Stimulated activated CD4-positive, alpha-beta T cell treated with anti-CD3 and anti-CD28 coated beads, Interleukin-15, amount 100 ng/mL, for 48 hours (primary cell): ENCODE measurements at places on chromosomes 7 and 10.

- no peak for DNase-seq
Measured at GRCh38 chr10:95337423-95338160, 46.8 kb upstream of the PDLIM1 start.

GRCh38 chr10:95458871-95459270, 102.3 kb downstream of the SORBS1 start:
- no peak for DNase-seq

DNA sequence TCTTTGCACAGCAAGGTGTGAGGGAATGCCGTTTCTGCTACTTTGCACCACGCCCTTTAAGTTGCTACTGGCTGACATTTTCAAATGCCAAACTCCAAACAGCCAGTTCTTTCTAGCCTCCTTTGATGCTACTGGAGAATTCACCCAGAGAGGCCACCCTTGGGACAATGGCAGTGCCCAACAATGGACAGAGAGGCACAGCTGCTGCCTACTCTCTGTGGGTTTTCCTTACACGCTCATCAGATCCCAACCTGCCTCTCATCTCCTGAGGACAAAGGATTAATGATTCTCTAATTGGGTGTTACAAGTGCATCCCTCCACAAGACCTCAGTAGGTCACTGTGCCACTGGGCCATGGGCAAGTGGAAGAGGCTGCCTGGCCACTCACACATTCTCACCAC, 105.8 kb downstream of the COBL start:
- no peak for DNase-seq

DNA sequence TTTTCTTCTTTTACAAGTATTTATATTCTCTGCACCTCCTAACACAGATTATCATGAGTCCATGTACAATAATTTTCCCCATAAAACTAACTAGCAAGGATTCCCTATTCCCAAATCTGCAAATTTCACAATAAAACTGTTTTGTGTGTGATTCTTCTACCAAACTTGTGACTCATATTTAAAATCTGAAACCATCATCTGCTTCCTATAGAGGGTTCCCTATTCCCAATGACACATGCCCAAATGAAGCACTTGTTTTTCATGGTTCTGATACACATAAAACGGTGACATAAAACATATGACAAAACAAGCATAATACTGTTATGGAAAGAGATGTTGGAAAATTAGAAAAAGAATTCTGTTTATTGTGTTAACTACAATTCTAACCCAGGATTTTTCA, 657.6 kb downstream of the PARD3 start:
- DNase-seq: no peak

DNA sequence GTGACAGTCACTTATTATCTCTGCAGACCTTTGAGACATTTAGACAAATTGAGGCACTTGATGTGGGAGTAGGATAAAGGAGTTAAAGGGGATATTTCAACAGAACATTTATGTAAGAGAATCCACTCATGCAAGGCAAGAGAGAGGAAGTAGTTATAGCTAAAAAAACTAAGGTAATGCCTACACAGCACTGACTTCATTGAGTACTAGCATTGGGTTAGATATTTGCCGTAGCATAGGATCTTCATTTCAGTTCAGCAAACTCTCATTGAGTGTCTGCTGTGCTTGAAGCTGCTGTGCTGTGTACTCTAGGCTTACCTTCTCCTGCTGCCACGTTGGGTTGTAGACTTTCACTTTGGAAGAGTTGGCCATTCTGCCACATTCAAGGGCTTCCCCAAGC, 10.5 kb upstream of the ENTPD1 start:
- no peak for DNase-seq

- DNase-seq: no peak
Measured at GRCh38 chr7:36280840-36281812, 108.5 kb upstream of the ANLN start.

GRCh38 chr7:44163591-44163990, 22.5 kb upstream of the MYL7 start:
- no peak for DNase-seq

- no peak for DNase-seq
Measured at GRCh38 chr7:116052006-116052405, 21.4 kb upstream of the TFEC start.

- DNase-seq: no peak
Measured at GRCh38 chr10:47418966-47419365, 34.9 kb upstream of the ZNF488 start.

DNA sequence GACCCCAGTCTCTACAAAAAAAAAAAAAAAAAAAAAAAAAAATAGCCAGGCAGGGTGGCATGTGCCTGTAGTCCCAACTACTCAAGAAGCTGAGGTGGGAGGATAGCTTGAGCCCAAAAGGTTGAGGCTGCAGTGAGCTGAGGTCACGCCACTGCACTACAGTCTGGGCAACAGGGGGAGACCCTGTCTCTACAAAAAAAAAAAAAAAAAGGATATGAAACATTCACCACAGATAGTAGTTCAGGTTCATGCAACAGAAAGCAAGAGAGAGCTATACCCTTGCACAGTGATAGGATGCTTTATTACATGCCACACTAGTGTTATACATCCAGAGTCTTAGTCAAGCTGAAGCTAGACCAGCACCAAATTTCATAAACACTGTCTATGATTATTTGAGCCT, 148.4 kb upstream of the KAT6B start:
- DNase-seq: no peak

DNA sequence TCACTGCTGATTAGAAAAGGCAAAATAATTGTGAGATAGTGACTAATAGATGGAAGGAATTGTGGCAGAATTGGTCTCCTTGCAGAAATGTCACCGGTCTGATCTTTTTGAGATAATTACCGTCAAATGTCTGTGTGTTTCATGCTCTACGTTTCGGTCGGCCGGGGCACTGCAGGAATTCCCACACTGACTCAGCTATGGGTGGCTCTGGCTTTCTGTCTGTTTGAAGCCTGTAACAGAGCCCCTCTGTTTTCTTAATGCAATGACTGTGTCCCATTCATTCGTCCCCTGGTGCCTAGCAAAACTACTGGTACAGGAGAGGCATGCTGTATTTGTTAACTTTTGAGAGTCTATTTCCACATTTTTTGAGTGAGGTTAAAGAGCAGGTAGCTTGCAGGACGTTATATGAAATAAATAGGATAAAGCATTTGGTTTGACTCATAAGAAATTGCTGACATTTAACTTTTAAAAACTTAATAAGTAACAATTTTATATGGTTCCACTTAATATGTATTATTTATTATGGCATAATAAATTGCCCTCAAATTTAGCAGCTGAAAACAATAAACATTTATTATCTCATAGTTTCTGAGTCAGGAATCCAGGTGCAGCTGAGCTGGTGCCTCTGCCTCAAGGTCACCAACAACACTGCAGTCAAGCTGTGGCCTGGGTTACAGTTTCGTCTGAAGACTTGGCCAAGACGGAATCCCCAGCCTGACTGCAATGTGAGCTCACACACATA, 53.3 kb upstream of the CTBP2 start:
- DNase-seq: no peak

GRCh38 chr10:130739016-130739756, 572.3 kb downstream of the TCERG1L start:
- no peak for DNase-seq

DNA sequence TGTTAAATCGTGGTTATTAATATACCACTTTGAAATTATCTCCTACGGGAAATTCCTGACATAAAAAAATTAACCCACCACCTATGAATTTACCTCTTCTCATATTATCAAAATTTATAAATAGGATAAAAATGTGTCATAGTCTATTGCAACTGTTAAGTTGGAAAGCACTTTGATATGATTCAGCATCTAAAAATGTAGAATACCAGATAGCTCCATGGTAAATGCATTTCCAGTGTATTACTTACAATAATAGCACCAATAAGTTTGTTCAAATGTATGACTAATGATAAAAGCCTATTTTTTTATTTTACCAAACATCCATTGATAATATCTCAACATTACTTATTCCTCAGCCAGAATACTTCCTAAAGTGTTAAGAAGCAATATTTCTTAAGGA, 13.6 kb upstream of the KCND2 start:
- DNase-seq: no peak

- DNase-seq: no peak
Measured at GRCh38 chr7:37277513-37277912, 171.2 kb downstream of the ELMO1 start.

DNA sequence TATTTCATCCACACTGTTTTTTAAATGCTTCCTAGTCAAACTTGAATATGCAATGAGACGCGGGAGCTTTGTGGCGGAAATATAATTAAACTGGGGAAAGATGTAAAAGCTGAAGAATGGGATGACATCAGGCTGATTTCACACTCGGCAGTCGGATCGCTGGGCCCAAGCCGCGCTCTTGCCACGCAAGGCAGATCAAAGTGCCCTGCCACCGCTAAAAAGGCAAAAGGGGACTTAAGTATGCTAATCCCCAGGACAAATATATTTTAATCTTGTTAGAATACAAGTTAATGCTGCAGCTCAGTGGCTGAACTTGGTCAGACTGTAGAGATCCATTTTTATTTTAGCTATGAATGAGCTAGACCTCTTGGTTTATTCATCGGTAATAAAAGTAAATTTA, 13.8 kb downstream of the EN2 start:
- DNase-seq: no peak

DNA sequence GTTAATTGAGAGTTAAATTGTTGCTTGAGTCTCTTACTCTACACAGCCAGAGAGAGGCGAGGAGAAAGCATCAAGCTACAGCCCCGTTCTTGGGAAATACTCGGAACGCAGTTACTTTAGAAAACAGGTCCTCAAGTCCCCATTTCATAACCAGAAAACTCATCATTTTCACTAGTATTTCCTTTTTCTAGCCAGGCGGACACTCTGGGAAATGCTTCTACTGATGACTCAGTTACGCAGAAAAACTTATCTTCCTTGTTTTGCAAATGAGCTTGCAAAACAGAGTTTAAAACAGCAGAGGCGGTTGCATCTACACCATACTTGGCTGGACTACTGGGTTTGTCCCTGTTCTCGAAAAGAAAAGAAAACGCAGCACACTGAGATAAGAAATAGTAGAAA, 111.4 kb upstream of the FGFR2 start:
- DNase-seq: no peak

- DNase-seq: peak; percentile 27
Measured at GRCh38 chr10:84194424-84195043, at the start of gene CDHR1. Gene CDHR1 (plus strand): TSS chr10:84194537. CDS start chr10:84194761, 224 bp downstream.

DNA sequence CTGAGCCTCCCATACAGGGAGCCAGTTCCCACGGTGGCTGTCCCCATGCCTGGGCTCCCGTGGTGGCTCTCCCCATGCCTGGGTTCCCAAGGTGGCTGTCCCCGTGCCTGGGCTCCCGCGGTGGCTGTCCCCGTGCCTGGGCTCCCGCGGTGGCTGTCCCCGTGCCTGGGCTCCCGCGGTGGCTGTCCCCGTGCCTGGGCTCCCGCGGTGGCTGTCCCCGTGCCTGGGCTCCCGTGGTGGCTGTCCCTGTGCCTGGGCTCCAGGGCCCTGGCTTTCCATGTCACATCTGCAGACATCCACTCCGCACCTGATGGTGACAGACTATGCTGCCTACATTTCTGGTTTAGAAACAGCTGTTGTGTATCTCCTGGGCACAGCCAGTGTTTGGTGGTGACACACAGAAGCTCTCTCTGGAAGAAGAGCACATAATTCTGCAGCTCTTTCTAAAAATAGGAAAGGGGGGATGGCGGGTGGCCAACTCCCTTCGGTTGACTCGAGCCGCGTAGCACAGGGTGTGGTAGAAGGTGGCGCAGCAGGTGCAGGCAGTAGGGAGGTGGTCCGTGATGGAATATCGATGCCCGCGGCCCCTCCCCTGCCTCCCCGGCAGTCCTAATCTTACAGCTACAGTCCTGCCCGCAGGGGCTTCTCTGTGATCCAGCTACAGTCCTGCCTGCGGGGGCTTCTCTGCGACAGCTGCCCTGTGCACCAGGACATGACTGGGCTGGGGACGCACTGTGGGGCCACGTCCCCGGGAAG, 251.2 kb downstream of the DNAJB6 start:
- no peak for DNase-seq

- DNase-seq: no peak
Measured at GRCh38 chr7:47150497-47151260, 431.2 kb downstream of the TNS3 start.

DNA sequence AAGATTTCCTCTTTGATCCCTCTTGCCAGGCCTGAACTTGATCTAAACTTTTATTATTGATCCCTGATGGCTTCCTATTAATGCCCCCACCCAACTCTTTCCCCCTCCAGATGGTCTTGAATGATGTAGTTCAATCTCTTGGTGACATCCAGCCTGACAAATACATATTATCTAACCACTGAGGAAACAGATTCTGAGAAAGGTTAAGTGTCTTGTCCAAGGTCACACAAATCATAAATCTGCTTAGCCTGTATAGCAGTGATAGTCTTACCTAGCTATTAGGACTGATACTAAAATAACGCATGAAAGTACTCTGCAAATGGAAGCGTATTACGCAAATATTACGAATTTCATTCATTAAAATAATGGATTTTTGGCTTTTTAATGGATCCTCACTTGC, 22.7 kb downstream of the STEAP1B start:
- no peak for DNase-seq

- no peak for DNase-seq
Measured at GRCh38 chr7:80279760-80280159, 145.1 kb downstream of the GNAI1 start.

DNA sequence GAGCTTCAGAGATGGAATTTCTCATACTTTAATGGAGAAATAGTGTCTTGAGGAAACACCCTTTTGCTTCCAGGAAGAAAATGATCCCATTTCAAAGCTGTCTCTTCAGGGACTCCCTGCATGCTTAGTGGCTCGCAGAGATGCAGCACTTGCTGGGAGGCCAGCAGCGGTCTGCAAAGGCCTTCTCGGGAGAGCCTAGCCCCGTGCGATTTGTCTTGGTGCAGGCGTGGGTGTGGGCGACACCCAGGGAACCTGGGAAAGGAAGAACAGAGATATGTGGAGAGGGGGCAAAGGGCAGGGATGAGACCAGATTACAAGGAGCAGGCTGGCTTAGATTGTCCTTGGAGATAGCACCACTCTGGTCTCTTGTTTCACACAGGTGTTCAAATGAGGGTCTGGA, 352.3 kb upstream of the PODXL start:
- DNase-seq: no peak

- no peak for DNase-seq
Measured at GRCh38 chr10:33101392-33101787, 143.4 kb upstream of the ITGB1 start.

DNA sequence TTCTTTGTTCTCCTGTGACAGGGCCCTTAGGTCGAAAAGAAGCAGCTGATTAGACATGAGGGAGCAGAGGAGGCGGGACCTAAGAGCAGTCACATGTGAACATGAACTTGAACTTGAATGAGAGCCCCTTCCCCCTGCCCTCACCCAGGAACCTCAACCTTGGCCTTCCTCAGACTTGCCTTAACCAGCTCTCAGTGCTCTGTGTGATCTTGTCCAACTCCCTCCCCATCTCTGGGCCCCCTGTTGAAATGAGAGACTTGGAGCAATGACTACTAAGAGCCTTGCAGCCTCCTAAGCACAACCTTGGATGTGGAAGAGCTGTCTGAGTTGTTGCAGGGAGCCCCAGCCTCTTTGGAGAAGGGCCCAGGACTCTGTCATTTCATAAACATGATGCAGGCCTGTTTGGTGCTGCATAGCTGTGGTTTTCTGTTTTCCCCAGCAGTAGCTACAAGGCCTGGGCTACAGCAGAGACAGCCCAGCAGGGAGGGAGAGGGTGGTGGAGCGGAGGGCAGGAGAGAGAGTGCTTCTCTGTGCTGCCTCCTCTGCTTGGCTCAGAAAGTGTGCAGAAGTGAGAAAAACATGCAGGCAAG, 123.9 kb upstream of the ZMIZ1 start:
- DNase-seq: no peak

- no peak for DNase-seq
Measured at GRCh38 chr7:11216276-11216675, 242.6 kb downstream of the PHF14 start.

- no peak for DNase-seq
Measured at GRCh38 chr10:20892011-20892585, 5.0 kb downstream of the NEBL start.
